ENCODE measurements at places on chromosomes 3 and 15. TPM values are rescaled to one million over a fixed set of nuclear protein-coding genes. Genes with fewer than 3 reads are reported as not detected.

BCHE gene
- 1.9 TPM for total RNA-seq

SERPINI2 gene
- not detected for total RNA-seq

DPPA4 gene
- not detected for total RNA-seq

ARIH2 gene
- 41.9 TPM for total RNA-seq

TIGIT gene
- not detected for total RNA-seq

EPHA6 gene
- total RNA-seq: not detected

ZNF609 gene
- 15.5 TPM for total RNA-seq

CAND2 gene
- 0.44 TPM for total RNA-seq

ATP11B gene
- 31.0 TPM for total RNA-seq

TUSC2 gene
- 41.2 TPM for total RNA-seq

OXTR gene
- total RNA-seq: 3.2 TPM

NR2E3 gene
- not detected for total RNA-seq

AP2M1 gene
- total RNA-seq: 299 TPM

KY gene
- 0.25 TPM for total RNA-seq

CCR8 gene
- not detected for total RNA-seq

SEMA6D gene
- total RNA-seq: 3.7 TPM

HEG1 gene
- 149 TPM for total RNA-seq

All from cardiac ventricle fibroblast (primary cell).